Mucosa of descending colon (tissue), 3 donors: ENCODE measurements at places on chromosomes 3 and 15.

- no peak for DNase-seq
Observed at GRCh38 chr3:141273700-141274410, 42.2 kb downstream of the PXYLP1 start.

GRCh38 chr3:61954097-61954540, 392.7 kb downstream of the PTPRG start:
- no peak for DNase-seq

DNA sequence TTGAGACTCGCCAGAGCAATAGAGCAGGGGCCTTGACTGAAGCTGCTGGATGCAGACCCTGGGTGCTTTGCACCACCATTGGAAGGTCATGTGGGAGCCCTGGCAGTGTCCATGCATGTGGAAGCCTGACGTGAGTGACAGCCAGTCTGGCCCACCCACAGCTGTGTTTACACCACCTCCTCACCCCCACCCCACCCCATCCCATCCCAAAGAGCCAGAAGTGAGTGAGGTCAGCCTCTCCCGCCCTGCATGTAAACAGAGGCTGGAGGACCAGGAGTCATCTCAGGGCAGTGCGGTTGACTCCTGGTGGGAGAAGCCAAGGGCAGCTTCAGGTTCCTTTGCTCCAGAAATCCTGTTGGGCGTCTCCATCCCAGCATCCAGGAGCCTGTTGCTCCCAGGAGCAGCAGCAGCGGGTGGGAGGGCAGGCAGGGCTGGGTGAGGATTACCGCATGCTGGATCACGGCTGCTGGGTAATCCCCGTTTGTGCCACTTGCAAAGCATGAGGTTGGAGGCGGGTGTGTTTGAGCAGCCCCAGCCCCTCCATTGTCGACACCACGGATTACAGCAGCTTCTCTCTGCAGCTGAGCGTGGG, 44.6 kb downstream of the CORO2B start:
- DNase-seq = no peak

DNA sequence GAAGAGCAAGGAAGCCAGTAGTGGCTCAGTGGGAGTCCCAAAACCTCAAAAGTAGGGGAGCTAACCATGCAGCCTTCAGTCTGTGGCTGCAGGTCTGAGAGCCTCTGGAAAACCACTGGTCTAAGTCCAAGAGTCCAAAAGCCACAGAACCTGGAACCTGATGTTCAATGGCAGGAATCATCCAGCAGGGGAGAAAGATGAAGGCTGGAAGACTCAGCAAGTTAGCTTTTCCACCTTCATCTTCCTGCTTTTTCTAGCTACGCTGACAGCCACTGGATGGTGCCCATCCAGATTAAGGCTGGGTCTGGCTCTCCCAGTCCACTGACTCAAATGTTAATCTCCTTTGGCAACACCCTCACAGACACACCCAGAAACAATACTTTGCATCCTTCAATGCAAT, 626.3 kb downstream of the NAALADL2 start:
- no peak for DNase-seq

DNA sequence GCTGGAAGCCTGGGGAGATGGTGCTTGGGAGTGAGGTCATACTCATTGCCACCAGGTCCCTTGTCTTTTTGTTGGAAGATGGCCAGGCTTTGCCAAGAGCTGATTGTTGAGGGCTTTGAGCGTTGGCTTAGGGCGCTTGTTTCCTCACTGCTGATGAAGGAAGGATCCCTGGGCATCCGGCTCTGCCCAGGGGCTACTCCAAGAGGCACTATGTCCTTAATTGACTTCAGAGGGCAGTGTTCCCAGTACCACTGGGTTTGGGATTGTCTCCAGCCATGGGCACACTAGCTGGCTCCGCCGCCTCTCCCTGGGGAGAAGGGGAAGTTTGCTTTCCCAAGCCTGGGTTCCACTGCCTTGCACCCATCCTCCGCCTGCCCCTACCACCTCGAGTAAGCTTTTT, 57.2 kb upstream of the RGMA start:
- DNase-seq = no peak

GRCh38 chr3:17013050-17013449, 128.3 kb downstream of the PLCL2 start:
- no peak for DNase-seq

- no peak for DNase-seq
Observed at GRCh38 chr3:140290105-140290504, 355.1 kb downstream of the CLSTN2 start.

DNA sequence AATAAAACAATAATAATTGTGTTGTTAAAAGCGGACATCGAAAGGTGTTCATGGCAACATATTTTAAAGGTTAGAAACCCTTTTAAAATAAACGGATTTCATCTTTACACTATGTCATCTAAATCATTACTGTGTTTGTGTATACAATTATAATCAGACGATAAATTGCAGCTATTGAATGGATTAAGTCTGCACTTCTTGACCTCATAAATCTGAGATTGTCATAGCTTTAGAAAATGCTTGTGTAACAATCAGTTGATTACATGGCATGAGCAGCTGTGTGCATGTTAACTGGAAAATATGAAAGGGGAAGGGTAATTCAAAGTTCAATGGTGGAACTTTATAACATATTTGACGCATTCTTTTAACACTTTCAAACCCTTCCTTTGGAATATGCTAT, 152.4 kb upstream of the MDFIC2 start:
- DNase-seq = no peak

GRCh38 chr15:68186671-68187397, 18.3 kb downstream of the CALML4 start:
- no peak for DNase-seq

GRCh38 chr15:51004103-51004551, 90.6 kb downstream of the TNFAIP8L3 start:
- DNase-seq = no peak
